ENCODE measurements at places on chromosomes 7 and 10. TPM values are rescaled to one million over a fixed set of nuclear protein-coding genes. Genes with fewer than 3 reads are reported as not detected.

LRRN3 gene
- not detected for total RNA-seq

PPIF gene
- 38.2 TPM for total RNA-seq

LRRC18 gene
- not detected for total RNA-seq

TBC1D12 gene
- 11.4 TPM for total RNA-seq

ECHDC3 gene
- not detected for total RNA-seq

SERPINE1 gene
- total RNA-seq: 463 TPM

OR9A2 gene
- not detected for total RNA-seq

EVX1 gene
- total RNA-seq: not detected

MMD2 gene
- total RNA-seq: not detected

HMX3 gene
- not detected for total RNA-seq

NUB1 gene
- total RNA-seq: 58.0 TPM

GNGT1 gene
- total RNA-seq: 0.24 TPM

BMPR1A gene
- 50.1 TPM for total RNA-seq

IFIT1B gene
- not detected for total RNA-seq
